ENCODE measurements at places on chromosomes 5 and 9.

- peaks cover 1% of the 10 kb centered on the region for H3K27me3 ChIP-seq
- no peak for DNase-seq
- H3K4me1 ChIP-seq: peaks cover 7% of the 10 kb centered on the region
- peaks cover 3% of the 10 kb centered on the region for H3K36me3 ChIP-seq
- no peak overlapping the region for H3K4me3 ChIP-seq
Measured at GRCh38 chr9:76526026-76526425, 67.0 kb downstream of the GCNT1 start.

- H3K36me3 ChIP-seq: peaks cover 14% of the 10 kb centered on the region
- H3K4me3 ChIP-seq: no peak overlapping the region
- no peak overlapping the region for H3K27ac ChIP-seq
- H3K27me3 ChIP-seq: no peaks in the 10 kb centered on the region
Measured at GRCh38 chr9:96784021-96784420, 6.1 kb upstream of the ZNF510 start.

DNA sequence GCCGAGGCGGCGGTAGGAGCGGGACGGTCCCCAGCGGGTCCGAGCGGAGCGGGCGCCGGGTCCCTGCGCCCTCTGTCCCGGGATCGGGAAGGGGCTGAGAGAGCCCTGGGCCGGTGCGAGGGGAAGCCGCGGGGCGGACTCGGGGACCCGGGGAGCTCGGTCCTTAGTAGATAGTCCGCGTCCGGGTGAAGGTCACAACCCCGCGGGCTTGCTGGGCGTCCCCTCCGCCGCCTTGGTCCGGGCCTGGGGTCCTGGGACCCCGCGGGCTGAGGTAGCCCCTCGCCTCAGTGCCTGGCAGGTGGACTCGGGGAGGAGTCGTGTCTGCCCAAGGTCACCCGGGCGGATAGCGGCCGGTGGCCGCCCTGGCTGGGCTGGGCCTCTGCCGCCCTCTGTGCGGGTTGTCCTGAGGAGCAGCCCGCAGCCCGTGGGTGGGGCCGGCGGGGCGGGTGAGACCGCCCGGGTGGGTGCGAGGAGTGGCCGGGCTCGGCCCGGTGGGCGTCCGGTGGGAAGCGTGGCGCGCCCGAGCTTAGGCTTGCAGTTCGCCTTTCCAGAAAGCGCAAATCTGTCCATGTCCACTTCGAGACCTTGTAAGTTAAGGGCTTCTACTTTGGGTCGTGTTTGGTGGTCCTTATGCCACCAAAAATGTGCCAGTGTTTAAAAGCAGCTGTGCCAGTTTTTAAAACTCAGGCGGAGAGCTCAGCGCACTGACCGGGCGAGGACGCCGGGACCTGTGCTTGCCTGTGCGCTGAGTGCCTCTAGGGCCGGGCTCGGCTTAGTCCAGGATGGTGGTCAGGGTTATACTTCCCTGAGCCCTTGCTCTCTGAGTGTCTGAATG, 554 bp downstream of the SDHA start:
- H3K27me3 ChIP-seq: no peaks in the 10 kb centered on the region
- peak; percentile 41 for DNase-seq
- peak overlapping the region; percentile 91 for H3K4me3 ChIP-seq

- no peaks in the 10 kb centered on the region for H3K27me3 ChIP-seq
- no peak overlapping the region for H3K27ac ChIP-seq
- DNase-seq: no peak
- no peak overlapping the region for H3K4me3 ChIP-seq
- no peaks in the 10 kb centered on the region for H3K4me1 ChIP-seq
- no peaks in the 10 kb centered on the region for H3K36me3 ChIP-seq
Measured at GRCh38 chr5:4204276-4205141, 608.9 kb downstream of the IRX1 start.

Data from activated B cell treated with CpG ODN at 0.5 μM for 24 hours (primary cell).